ENCODE measurements at places on chromosomes 4 and X.

DNA sequence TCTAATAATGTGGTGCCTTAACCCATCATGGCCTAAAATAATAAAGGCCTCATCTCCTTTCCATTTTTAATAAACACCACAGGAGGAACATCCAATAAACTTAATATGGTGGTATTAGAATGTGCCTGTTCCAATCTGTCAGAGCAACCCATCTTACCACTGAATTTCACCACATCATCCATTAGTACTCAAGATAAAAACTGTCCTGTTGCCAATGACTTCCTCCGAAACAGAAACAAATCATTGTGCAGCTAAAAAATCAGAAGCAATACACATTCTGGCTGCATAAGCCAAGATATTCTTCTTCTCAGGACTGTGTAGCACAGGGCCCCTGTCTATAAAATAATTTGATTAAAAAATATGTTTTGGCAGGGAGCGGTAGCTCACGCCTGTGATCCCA, 18.5 kb downstream of the TLR10 start:
- DNase-seq = peak; percentile 39

- DNase-seq = no peak
Measured at GRCh38 chr4:90219822-90220221, 92.6 kb downstream of the CCSER1 start.

- peak; percentile 9 for DNase-seq
Measured at GRCh38 chrX:106039920-106040319, 1.4 kb upstream of the SERPINA7 start.

DNA sequence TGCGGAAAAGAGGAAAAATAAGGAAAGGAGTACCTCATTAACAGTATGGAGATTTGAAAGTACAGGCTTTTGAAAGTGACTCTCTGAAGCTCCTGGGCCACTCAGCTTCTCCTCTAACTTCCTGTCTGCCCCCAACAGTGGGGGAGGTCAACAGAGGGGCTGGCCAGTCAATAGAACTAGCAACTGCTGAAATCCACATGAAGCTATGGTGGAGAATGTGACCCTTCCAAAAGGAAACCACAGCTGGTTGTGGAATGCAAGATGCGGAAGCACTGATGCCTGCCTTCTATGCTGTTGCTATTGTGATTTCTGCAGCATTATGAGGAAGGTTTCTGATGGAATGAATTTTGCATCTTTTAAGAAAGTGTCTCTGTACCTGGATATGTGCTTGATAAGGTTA, 2.4 kb downstream of the CORIN start:
- peak; percentile 43 for DNase-seq

- DNase-seq = no peak
Measured at GRCh38 chr4:70187216-70187615, 8.3 kb upstream of the ODAM start.

DNA sequence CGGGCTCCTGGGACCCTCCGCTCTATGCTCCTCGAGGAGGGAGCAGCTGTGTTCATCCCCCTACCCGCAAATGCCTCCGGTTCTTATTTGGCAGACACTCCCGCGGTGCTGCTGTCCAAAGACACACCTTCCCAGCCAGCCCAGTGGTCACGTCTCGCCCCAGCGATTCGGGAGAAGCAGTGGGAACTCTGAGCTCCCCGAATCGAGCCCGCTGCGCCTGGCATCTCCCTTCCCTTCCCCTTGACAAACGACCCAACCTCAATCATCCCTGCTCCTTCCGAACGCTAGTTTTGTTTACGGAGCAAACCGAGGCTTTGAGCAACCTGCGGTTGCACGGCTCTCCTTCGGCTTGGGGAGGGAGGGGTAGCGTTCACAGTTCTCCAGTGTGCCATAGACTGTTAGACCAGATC, 317 bp upstream of the FRMPD4 start:
- DNase-seq = no peak

- no peak for DNase-seq
Measured at GRCh38 chr4:39763714-39764572, 66.0 kb downstream of the UBE2K start.

DNA sequence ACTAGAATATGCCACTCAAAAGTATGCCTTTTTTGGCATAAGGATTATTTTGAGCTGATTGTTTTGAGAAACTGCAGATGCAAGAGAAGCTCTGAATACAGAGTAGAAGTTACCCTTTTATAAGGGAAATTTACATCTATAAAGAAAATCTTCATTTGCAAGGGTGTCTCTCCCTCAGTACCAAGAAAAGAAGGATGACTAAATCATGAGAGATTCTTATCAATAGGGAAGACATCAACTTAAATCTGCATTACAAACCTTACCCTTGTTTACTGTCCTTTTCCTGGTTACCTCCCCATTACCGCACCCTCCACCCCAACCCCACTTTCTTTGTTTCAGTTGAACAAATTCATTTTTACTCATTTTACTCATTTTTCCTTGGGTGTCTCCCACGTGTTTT, 62.5 kb downstream of the RLIM start:
- DNase-seq = no peak

- no peak for DNase-seq
Measured at GRCh38 chrX:155216940-155217440, 730 bp downstream of the VBP1 start.

GRCh38 chr4:7766086-7766485, 173.6 kb downstream of the AFAP1 start:
- DNase-seq = no peak

GRCh38 chr4:5734853-5735252, 23.9 kb downstream of the EVC start:
- DNase-seq = no peak

DNA sequence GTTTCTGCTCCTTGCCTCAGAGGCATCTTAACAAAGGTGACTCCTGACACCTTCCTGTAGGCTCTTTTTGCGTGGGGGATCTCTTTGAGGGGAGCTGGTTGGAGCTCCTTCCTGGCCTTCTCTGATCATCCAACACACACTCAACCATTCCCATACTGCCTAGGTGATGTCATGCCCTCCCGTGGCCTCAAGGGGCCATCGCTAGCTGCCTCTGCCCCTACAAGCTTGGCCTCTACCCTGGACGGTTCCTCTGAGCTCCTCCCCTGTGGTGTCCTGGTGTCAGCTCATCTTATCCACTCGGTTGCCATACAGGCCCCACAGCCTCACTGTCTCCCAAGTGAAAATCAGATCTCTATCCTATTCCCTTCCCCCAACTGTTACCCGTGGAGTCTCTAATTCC, 13.7 kb upstream of the ZNF185 start:
- DNase-seq = no peak

DNA sequence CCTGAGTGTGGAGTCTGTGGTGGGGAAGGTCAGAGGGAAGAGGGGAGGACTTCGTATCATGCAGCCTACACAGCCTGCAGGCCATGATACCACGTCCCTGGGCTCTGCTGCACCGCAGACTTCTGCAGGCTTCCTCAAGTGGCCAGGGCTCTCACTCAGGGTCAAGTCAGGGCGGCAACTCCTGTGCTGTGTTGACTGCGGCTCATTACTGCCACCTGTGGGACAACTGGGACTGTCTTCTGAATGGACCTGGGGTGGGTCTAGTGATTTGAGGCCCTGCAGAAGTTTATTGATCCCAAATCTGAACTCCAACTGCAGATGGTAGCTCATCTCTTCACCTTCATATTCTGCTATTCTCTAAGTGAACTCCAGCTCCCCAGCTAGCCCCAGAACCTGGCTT, 167.1 kb downstream of the NSUN7 start:
- DNase-seq = peak; percentile 41

DNA sequence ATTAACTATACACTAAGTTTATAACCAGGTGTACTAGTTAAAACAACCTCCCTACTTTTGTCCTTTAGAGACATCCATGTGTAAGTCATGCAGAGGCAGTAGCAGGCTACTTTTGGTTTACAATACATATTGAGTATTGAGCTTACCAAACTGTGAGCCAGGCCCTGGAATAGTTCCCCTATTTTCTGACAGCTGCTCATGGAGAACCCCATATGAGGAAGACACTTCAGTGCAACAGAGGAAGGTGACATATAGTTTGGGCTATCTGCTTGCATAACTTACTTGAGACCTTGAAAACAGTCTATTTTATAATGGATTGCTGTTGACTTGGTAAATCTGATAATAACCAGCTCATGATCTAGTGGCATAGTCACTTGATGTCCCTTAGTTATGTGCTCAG, 190.5 kb downstream of the SH3BGRL start:
- peak; percentile 42 for DNase-seq

GRCh38 chr4:87499403-87500091, 29.6 kb downstream of the SPARCL1 start:
- DNase-seq = no peak

DNA sequence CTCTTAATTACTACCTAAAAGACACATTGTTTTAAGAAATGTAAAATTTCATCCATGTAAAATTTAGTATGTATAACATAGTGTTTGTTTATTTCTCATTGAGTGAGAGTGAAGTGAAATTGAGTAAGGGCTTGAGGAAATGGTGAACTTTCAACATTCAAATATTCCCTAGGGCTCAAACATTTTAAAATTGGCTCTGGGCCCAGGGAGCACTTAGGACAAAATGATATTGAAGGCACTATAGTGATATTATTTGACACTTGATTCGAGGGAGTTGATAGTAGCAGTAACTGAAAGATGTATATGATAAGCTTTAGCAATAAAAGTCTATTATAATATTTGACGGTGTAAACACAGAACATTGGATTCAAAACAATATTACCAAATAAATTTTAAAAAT, 1244.0 kb upstream of the TENM3 start:
- DNase-seq = no peak

DNA sequence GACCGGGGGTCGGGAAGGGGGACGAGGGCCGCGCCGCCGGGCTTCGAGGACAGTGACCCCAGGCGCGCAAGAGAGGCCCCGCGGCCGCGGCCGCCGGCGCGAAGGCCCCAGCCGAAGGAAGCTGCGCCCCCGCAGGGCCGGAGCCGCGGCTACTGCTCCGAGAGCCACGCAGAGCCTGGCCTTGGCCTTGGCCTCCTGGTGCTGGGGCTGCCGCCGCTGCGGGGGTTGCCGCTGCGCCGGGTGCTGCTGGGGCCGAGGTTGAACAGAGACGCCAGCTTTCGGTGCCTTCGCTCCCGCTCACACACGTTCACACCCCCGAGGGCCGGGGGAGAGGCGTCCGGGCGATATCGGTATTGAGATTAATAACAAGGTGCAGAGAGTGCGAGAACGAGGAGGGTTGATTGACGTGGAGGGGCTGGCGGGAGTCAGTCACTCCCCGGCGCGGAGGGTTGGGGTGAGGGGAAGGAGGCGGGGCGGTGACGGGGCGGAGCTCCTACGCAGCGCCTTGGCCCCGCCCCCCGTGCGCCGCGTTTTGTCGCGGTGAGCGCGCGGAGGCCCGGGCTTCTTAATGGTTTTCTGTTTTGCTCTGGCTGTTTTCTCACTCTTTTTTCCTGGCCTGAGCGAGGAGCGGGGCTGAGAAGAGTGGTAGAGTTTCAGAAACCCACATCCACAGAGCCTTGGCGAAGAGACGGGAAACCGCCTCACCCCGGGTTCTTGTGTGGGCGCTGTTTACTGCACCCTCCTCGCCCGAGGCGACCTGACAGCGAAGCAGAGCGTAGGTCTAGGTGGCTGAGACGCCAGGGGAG, 878 bp upstream of the CNOT6L start:
- peak; percentile 78 for DNase-seq

DNA sequence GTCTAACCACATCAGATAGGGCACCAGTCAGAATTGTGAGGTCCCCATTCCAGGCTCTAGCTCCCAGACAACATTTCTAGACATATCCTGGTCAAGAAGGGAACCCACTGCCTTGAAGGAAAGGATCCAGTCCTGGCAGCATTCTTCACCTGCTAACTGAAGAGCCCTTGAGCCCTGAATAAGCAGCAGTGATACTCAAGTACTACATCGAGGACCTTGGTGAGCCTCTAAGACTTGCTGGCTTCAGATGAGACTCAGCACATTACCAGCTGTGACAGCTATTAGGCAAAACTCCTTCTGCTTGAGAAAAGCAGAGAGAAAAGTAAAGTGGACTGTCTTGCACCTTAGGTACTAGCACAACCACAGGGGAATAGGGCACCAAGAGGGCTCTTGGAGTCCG, 205.8 kb upstream of the F9 start:
- DNase-seq = no peak

DNA sequence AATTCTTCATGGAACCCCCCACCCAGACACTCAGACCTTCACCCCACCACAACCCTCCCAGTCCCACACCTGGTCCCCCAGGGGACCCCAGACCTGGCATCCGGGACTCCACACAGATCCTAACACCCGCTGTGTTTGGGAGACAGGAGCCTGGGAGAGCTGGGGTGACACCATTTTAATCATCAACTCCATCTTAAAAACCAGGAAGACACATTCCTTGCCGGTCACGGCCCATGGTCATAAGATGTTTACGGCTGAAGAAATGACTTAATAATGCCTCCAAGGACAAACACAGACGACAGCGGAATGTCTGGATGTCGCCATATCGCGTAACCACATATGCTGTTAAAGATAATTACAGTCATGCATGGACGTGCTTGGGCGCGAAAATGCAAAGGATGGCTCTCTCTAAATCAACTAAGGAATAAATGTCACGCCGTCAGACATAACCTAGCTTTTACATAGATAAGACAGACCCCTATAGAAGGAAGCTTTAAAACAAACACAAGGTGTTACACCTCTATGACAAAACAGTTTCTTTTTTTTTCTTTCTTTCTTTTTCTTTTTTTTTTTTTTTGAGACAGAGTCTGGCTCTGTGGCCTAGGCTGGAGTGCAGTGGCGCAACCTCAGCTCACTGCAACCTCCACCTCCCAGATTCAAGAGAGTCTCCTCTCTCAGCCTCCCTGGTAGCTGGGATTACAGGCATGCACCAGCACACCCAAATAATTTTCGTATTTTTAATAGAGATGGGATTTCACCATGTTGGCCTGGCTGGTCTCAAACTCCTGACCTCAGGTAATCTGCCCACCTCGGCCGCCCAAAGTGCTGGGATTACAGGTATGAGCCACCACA, 2.1 kb upstream of the DHRSX start:
- no peak for DNase-seq

GRCh38 chr4:156889616-156890594, 81.7 kb downstream of the PDGFC start:
- DNase-seq = peak; percentile 80

DNA sequence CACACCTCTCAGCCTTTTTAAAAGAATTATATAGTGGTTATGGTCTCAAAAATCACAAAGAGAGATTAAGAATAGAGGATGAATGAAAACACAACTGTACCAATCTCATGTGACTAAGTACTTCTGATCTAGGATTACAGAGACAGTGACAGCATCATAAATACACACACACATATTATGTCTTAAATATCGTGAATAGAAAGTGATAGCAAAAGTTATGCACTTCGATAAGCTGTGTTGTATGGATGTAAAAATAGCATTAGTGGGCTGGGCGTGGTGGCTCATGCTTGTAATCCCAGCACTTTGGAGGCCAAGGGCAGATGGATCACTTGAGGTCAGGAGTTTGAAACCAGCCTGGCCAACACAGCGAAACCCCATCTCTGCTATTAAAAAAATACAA, 25.0 kb downstream of the GYPA start:
- DNase-seq = no peak

DNA sequence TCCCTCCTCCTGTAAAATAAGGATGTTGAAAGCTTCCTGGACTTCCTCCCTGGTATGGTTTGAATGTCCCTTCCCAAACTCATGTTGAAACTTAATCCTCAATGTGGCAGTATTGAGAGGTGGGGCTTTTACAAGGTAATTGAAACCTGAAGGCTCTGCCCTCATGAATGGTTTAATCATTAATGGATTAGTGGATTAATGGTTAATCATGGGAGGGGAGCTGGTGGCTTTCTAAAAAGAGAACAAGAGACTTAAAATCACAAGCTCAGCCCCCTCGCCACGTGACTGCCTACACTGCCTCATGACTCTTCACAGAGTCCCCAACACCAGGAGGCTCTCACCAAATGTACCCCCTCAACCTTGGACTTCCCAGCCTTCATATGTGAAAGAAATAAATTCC, 124.6 kb upstream of the ANXA3 start:
- DNase-seq = no peak

All from MV-4-11 (cell line).